ENCODE measurements at places on chromosomes 11 and 22. TPM values are rescaled to one million over a fixed set of nuclear protein-coding genes. Genes with fewer than 3 reads are reported as not detected.

CCDC157 gene
- 1.6 TPM for polyA plus RNA-seq

OSBP2 gene
- polyA plus RNA-seq = 0.93 TPM

LRRC10B gene
- polyA plus RNA-seq = not detected

GGTLC2 gene
- not detected for polyA plus RNA-seq

CNGA4 gene
- not detected for polyA plus RNA-seq

TSSK2 gene
- polyA plus RNA-seq = not detected

SMIM35 gene
- polyA plus RNA-seq = 0.38 TPM

PTPRCAP gene
- 1,093 TPM for polyA plus RNA-seq

FUT4 gene
- 0.61 TPM for polyA plus RNA-seq

FAT3 gene
- polyA plus RNA-seq = not detected

CHRM4 gene
- polyA plus RNA-seq = 0.29 TPM

PLEKHB1 gene
- polyA plus RNA-seq = 50.3 TPM
